Activated T-cell treated with anti-CD3 and anti-CD28 coated beads, Interleukin-2, amount 50 U/mL, for 4 hours (primary cell): ENCODE measurements at places on chromosomes 11 and 22. TPM values are rescaled to one million over a fixed set of nuclear protein-coding genes. Genes with fewer than 3 reads are reported as not detected.
A peak's percentile ranks its signal among the peaks of the same experiment; 100 is the strongest.

GRCh38 chr11:94838027-94838731 is 70.0 kb downstream of the AMOTL1 start:
- no peak for DNase-seq

DNA sequence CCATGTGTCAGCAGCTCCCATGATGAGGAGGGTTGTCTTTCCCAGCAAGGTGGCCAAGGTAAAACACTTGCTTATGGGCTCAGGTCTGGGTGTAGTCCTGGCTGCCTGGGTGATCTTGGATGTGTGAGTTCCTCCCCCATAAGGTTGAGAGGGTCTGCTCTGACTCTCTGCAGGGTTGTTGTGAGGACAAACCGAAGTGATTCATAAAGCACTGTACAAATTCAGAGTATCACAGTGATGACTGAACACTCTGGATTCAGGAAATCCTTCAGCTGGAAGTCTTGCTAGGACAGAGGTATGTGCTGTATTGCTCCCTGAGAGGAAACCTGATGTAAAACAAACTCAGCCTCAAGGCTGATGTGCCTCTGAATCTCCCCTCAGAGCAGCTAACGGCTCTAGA is 220.9 kb upstream of the PITPNB start:
- DNase-seq: no peak

- no peak for DNase-seq
Observed at GRCh38 chr11:2520736-2521035, 75.9 kb downstream of the KCNQ1 start.

- no peak for DNase-seq
Observed at GRCh38 chr11:70314730-70315129, 44.2 kb downstream of the PPFIA1 start.

DNA sequence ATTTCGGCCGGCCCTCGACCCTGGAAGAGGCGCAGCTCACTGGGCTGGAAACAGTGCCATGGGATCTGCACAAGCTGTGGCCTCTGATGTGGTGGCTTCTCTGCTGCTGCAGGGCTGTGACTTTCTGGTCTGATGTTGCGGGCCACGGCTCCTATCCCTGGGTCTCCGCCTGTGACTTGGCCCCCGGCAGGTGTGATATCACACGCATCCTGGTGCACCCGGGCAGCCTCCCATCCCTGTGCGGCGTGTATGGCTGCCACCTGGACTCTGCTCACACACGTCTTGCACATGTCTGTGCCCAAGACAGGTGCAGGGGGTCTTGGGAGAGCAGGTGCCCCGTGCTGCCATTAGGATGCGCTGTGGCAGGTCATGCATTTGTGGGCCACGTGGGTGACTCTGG is 31.1 kb downstream of the GRAMD4 start:
- no peak for DNase-seq

GRCh38 chr11:78203184-78203583 is 14.5 kb downstream of the USP35 start:
- DNase-seq: peak; percentile 42

DNA sequence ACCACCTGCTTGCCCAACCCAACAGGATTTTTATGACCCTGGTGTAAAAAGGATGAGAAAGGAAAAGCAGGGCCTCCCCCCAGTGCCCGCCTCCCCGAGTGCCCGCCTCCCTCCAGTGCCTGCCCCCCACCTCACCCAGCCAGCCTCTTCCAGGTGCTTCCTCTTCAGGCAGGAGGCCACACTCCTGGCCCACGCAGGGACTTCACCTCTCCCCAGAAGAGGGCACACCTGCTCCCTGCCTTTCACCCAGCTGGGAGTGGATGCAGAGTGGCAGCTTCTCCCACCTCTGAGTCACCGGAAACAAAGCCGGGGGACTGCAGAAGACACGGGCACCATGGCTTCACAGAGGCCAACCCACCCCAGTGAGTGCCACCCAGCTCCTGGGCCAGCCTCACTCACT is 16.1 kb downstream of the CPT1A start:
- peak; percentile 40 for DNase-seq

DNA sequence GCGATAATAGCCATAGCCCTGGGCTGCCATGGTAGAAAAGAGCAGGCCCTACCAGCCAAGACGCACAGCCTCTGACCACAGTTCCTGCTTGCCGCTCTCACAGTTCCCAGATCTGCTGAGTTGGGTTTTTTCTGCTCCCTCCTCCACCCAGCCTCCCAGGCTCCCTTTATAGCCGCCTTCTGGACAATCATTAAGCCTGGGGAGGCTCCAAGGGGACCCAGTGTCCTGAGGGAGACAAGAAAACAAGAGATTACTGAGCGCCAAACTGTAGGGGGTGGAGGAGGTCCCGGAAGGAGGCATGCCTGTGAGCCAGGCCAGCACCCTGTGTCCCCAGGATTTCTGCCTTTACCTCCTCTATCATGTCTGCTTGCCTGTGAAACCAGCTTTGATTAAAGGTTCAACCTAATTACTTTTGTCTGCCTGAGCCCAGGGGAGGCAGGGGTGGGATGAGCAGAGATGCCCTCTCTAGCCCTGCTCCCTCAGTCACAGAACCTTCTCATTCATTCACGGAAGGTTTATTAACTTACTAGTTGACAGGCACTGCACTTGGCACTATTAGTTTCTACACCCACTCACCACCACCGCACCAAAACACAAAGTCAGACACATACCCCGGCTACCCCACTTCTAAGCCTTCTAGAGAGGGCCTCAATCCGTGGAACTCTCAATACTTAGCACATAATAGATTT is 1.2 kb downstream of the SLC37A4 start:
- no peak for DNase-seq

- DNase-seq: no peak
Observed at GRCh38 chr11:119706887-119707286, 22.1 kb downstream of the NECTIN1 start.

- no peak for DNase-seq
Observed at GRCh38 chr11:35066783-35067423, 72.1 kb upstream of the CD44 start.

- DNase-seq: no peak
Observed at GRCh38 chr11:11463405-11463804, 110.4 kb upstream of the CSNK2A3 start.

The DYNC2H1 gene
- 1.0 TPM for total RNA-seq

The ANO1 gene
- 0.20 TPM for total RNA-seq

The OR4D5 gene
- total RNA-seq: not detected

The OR8G1 gene
- not detected for total RNA-seq

The HPX gene
- total RNA-seq: 2.0 TPM
